Glutamatergic neuron (in vitro differentiated cells): ENCODE measurements at places on chromosomes 11 and 22.

DNA sequence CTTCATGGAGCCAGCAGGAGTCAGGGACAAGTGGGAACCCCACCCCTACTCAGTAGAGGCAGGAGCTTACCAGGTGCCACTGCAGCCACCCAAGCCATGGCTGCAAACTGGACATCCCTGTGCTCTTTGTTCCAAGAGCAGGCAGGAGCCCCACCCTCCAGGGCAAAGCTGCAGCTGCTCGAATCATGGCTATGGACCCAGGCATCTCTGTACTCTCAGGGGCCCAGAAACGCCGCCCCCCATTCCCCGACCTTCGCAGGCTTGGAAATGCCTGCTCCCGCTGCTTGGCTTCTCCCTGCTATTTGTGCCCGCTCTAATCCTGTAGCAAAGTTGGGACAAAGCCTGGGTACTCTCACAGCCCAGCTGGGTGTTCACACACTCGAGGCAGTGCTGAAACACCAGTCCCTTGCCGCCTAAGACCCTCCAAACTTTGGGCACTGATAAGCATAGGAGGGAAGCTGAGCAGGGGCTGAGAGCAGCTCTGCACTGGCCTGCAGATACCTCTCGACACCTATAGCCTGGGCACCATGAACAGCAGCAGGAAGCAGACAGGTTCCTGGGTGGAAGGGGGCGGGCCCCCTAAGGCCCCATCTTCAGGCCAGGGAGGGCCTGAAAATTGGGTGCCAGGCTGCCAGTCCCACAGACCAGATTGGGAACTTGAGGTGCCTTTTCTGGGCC lies 402.4 kb downstream of the LRRC4C start:
- DNase-seq, result no peak

- DNase-seq, result no peak
These were observed 508.1 kb downstream of the TBC1D22A start for GRCh38 chr22:47270463-47271135.

GRCh38 chr11:102402548-102402947 lies 50.0 kb downstream of the TMEM123 start:
- no peak for DNase-seq

DNA sequence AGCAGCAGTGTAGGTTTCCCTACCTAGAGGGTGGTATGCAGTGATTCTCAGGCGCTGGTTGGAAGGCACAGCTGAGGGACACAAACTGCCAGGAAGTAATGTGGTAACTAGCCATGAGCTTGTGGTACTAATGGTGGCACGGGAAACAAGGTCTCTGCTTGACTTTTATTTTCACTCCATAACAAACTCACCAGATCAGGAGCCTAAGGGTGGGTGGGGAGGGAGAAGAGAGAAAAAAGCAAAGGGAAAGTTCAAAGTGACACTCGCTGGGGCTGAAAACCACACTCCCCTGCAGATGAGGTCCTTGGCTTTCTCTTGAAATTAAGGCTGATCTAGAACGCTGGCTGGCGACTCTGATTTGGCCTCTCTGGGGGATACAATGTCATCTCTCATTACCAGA lies 22.0 kb downstream of the TRAF6 start:
- DNase-seq, result no peak

- no peak for DNase-seq
These were observed 25.3 kb upstream of the PATE1 start for GRCh38 chr11:125720781-125721180.

GRCh38 chr11:90135016-90135415 lies 553 bp downstream of the NAALAD2 start:
- DNase-seq, result no peak

DNA sequence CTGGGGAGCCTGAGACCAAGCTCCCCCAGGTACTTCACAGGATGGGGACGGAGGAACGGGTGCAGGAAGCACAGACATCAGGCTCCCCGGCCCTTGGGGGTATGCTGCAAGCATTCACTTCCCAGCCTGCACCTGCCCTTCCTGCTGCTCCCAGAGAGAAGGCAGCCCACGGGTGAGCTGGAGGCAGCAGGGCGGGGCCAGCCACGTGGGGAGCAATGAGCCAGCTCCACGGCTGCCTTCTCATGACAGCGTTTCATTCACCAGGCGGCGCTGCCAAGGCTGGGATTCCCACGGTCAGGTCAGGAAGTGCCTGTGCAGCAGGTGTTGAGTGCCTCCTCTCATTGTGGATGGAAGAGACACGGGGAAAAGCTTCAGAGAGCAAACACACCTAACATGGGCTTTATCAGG lies 14.5 kb upstream of the PHLDA2 start:
- DNase-seq, result no peak
